ENCODE measurements at places on chromosomes 3 and 15.

GRCh38 chr3:115494826-115495225 is 128.5 kb upstream of the GAP43 start:
- no peak for DNase-seq

DNA sequence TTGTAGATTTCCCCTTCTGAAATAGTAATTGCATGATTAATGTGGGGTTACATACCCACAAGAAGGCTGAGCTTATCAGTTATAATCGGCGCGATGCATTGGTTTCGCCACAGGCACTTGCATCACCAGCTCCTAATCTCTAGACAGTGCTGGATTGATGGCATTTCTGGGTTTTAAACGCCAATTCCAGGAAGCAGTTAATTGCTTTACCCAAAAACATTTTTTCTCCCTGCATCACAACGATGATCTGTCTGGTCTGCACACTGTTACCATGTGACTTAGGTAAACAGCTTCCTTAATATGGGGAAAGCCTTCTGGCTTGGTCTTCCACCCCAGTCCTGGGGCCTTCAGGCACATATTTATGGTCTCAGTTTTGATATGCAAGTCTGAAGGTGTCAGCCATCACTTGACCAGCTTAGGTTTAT is 70.0 kb upstream of the HEG1 start:
- DNase-seq: no peak

GRCh38 chr3:66432041-66432766 is 68.6 kb downstream of the LRIG1 start:
- DNase-seq: no peak

DNA sequence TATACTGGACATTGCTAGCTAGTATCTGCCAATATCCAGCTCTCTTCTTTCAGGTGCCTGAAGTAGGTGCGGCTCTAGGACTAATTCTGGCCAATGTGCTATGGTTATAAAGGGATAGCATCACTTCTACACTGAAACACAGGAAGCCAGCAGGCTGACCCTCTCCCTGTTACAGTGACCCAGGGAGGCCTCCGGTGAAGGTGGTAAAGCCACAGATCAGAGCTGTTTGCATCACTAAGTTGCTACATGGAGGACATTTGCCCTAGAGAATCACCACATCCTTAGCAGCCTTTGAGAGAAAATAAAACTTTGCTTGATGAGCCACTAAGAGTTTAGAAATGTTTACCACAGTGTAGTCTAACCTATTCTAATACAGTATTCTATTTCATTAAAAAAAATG is 161.4 kb downstream of the CHST2 start:
- DNase-seq: no peak

GRCh38 chr3:119350114-119350513 is 55.9 kb downstream of the ARHGAP31 start:
- no peak for DNase-seq

DNA sequence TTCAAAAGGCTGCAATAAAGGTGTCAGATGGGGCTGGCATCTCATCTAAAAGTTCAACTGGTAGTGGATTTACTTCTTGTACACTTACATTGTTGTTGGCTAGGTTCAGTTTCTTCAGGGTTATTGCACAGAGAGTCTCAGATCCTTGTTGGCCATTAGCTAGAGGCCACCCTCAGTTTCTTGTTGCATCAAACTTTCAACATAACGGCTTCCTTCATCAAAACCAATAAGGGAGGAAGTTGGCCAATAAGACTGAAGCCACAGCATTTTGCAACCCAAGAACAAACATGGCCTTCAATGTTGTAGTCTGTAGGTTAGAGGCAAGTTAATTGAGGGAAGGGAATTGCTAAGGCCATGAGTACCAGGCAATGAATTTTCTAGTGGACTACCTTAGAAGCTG is 218.0 kb downstream of the ZBBX start:
- DNase-seq: no peak

DNA sequence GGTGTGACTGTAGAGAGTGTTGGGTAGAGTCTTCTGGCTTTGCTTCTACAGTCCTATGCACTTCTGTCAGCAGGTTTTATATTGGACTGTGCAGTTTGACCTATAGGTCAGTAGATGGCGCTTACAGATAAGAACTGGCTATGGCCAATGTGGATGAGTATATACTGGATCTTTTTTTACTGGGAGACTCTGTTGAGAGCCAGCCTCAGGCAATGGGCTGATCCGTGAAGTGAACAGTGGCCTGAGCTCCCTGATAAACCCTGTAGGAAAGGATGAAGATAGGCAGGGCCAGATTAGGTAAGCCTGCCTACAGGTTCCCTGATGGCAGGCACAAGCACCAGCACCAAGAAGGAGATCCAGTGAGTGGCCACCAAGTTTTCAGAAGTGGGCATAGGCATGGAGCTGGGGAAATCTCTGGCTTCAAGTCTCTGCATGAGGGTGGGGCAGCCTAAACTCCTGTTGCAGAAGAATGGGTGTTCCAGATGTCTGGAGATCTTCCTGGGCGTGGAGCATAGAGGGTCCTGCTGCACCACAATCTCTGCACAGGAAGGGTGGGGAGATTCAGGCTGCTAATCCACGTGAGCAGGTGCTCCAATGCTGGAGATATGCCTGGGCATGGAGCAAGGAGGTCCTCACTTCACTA is 326.0 kb upstream of the SGO1 start:
- DNase-seq: peak; percentile 17

DNA sequence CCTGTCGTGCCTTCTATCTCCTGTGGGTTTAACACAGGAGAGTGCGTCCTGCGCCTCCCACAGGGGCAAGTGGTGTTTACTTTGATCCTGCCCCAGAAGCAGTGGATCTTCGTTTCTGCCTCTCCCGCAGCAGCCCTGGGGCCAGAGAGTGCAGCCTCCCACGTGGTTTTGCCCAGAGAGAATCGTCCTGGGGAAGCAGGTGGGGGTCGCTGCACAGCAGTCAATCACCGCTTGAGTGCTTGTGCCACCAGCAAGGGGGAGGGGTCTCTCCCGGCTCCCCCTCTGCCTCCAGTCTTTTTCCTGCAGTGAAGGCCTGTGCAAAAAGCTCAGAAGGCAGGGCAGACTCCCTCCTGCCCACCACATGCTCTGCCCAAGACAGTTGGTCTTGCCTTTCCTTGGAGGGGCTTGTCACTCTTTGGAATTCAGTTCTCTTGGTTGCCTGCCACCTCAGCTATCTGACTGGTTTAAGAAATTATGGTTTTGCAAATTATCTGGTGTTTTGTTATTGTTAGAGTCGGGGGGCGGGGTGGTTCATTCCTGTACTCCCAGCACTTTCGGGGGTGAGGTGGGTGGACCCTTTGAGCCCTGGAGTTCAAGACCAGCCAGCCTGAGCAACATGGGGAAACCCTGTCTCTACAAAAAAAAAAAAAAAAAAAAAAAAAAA is 26.9 kb downstream of the STOML1 start:
- DNase-seq: peak; percentile 65

- DNase-seq: no peak
These were observed 96.3 kb upstream of the ZBED2 start for GRCh38 chr3:111691293-111691909.

GRCh38 chr3:128423525-128424147 is 43.1 kb downstream of the DNAJB8 start:
- no peak for DNase-seq

DNA sequence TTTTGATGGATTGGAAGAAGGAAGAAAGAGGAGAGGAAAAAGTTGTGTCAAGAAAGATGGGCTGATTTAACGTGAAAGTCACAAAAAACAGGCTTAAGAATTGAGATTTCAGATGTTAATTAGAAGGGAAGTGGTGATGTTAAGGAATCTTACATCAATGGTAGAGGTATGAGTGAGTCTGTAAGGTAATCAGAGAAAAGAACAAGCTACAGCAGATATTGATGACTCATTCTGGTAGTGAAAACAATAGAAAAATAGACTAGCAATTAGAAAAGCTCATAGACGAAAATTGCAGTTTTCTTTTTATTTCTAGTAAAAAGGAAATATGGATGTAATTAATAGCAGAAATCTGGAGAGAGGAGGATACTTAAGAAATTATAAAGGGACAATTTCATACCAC is 559.6 kb downstream of the MCTP2 start:
- no peak for DNase-seq

- no peak for DNase-seq
These were observed 118.3 kb upstream of the GALNT15 start for GRCh38 chr3:16056217-16056616.

DNA sequence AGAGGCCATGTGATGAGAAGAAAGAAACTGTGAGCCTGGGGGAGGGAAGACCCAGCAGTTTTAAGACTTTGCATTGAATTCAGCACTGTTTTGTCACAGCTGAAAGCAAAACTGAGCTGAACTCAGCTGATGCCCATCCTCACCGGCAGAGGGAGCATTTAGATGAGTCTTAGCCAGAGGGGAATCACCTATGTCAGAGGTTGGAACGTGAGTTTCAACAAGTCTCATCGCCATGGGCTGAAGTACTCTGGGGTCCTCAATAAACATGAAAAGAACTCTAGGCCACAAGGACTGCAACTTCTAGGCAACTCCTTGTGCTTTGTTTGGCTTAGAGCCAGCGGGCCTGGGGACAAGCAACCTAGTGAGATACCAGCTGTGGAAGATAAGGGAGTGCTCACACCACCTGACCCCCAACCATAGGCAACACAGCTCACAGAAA is 324.5 kb downstream of the TBL1XR1 start:
- DNase-seq: peak; percentile 51

DNA sequence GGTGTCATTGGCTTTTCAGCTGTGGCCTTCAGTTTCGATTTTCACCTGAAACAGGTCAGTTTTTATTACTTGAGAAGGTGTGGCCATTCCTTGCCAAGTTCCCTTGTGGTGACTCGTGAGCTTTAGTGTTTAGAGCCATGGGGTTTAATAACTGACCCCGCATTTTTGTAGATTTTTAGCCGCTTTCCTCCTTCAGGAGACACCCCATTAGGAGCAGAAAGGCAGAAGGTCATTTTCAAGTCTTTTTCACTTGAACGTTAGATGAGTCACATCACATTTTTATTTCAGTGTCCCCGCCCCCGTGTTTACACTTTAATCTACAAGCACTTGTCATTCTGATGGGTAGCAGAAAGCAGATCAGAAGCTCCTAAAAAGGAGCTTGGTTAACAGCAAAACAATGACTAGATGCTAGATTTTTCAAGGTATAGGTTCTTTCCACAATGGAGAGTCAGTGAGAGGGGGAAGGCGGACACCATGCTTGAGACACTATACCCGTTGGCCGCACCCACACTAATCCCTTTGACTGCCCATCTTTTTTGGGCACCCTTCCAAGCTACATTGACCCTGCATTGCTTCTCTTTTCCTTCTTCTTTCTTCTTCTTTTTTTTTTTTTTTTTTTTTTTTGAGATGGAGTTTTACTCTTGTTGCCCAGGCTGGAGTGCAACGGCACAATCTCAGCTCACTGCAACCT is 132.7 kb downstream of the GHSR start:
- no peak for DNase-seq

DNA sequence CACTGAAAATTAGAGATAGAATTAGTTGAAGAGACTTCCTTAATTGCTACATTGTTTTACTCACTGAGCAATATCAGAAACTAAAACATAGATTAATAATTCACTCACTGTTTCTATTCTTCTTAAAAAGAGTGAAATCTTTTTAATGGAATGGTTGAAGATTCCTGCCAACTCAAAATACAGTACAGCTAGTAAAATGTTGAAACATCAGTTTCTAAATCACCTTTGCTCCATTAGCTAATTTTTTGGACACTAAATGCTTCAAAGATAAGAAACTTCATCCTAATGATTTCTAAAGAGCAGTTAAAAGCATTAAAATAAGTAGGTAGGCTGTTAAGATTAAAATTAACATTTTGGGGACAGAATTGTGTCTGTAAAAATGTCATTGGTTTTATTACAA is 10.5 kb upstream of the NIT2 start:
- no peak for DNase-seq

- no peak for DNase-seq
These were observed 85.9 kb upstream of the IL12A start for GRCh38 chr3:159902546-159903314.

DNA sequence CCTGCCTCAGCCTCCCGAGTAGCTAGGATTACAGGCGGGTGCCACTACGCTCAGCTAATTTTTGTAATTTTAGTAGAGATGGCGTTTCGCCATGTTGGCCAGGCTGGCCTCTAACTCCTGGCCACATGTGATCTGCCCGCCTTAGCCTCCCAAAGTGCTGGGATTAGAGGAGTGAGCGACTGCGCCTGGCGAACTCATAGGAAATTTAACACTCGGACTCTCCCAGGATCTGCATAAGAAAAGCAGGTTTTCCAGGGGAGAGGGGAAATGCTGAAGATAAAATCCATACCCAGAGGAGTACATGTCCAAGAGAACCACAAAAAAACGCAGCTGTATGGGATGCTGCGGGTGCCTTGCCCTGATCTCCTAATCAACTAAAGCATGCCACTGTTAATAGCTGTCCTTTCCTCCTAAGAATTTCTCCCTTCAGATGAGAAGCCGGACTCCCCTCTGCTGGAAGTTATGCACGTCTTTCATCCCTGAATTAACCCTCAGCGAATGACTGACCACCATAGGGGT is 25.3 kb upstream of the TGFBR2 start:
- DNase-seq: no peak

GRCh38 chr3:8239095-8239494 is 262.5 kb upstream of the LMCD1 start:
- no peak for DNase-seq

- no peak for DNase-seq
These were observed 23.8 kb downstream of the PLA2G4E start for GRCh38 chr15:41996921-41997592.

DNA sequence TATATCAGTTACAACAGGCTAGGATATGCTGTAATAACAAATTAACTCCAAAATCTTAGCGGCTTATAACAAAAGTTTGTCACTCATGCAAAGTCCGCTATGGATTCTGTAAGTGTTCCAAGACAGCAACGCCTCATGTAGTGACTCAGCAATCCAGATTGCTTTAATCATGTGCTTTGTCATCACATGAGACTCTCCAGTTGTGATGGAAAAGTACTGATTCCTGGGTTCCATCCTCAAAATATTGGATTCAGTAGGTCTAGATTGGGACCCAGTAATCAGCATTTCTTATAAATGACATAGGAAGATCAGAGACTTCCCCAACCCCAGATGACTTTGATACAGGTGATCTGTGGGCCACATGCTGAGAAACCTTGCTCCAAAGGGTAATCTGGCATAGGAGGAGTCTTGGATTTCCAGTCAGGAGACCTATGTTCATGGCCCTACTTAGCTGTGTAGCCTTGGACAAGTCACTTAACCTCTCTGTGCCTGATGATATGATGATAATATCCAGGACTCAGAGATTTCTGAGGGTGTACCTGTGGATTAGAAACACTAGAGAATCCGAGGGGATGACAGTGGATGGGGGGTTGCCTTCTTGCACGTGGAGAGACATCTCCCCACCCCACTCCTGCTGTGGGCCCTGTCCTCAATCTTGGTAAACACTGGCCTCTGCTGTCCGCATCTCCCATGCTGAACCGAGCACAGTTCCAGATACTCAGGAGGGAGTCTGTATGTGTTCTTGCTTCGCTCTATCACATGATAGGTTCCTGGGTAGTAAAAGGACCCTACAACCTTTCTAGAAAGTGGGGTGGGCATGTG is 65.5 kb downstream of the CORO2B start:
- no peak for DNase-seq

DNA sequence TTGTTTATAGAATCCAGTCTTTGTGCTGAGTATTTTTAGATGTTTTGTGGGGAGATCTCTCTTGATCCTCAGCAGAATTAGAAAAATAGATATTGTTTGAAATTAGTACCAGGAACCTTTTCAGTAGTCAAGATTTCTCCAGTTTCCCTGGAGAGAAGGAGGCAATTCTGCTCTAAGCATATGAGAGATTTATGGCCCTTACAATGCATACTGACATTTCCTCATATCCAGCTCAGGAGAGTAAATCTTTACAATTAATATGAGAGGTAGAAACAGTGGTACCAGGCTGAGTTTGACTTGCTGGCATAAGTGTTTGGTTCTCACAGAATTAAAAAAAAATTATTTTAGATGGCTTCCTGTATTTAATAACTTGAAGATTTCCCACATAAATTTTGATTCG is 239.1 kb upstream of the SGO1 start:
- DNase-seq: no peak

- DNase-seq: no peak
These were observed 131.1 kb downstream of the ROBO2 start for GRCh38 chr3:77171026-77171425.
